CD4-positive, alpha-beta T cell treated with Interleukin-4 for 1 hour (primary cell): ENCODE measurements at places on chromosomes 12 and 14.

GRCh38 chr12:42585154-42585840 lies 4.2 kb downstream of the PRICKLE1 start:
- no peak for DNase-seq

DNA sequence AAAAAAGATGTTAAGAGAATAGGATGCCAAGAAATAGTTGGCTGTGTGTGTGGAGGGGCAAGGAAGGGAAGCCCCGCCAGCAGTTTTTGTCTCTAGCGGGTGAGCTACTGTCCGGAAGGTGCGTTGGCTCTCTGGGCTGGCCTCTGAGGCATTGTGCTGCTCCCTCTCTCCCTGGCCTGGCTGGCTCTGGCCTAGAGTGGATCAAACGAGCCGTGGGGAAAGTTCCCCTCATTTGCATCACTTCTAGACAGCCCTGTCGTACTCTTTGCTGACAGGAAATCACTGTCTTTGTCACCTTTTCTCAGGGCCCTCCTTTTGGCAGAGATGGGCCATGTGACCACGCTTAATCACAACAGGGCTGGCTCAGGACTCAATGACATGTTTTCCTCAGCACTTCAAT lies 236.1 kb upstream of the NPAS3 start:
- peak; percentile 31 for DNase-seq

GRCh38 chr14:92617581-92617980 lies 104.0 kb downstream of the RIN3 start:
- no peak for DNase-seq

GRCh38 chr12:77308056-77308455 lies 242.7 kb upstream of the E2F7 start:
- no peak for DNase-seq

GRCh38 chr14:31387091-31387490 lies 33.3 kb downstream of the HEATR5A start:
- DNase-seq: no peak
